HuH-7.5 (cell line): ENCODE measurements at places on chromosomes 2 and 18.

DNA sequence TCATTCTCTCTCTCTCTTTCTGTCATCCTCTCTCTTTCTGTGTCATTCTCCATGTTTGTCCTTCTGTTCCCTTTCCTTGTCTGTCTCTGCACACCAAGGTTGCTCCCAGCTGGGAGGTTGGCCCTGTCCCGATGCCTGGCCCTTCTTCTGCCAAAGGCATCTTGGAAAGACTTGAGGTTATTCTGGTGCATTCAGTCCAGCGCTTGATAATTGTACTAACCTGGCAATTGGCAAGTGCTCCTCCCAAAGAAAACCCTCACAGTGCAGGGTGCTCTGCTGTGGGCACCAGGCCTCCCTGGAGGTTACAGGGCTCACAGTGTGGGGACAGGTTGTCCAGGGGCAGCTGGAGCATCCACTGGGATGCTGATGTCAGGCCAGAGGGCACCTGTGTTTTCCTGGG is 95.4 kb downstream of the GLI2 start:
- DNase-seq: no peak

GRCh38 chr2:21396252-21396651 is 272.5 kb downstream of the TDRD15 start:
- DNase-seq: no peak

DNA sequence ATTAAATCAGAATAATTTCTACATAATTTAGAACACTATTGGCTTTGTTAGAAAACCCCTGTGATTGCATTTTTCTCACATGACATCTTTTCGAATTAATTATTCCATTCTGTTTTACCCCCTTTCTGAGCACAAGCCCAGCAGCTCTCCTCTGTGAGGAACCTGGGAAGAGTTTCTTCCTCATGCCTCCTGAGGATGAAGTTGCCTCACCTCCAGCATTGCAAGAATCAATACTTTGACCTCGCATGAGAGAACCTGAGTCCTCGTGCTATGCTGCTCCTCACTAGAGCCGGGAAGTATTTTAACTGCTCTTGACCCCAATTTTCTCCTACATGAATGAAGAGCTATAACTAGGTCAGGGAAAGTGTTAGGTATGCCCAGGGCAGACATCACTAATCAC is 77.1 kb upstream of the RAPH1 start:
- no peak for DNase-seq

GRCh38 chr2:65518751-65519150 is 86.4 kb upstream of the SPRED2 start:
- DNase-seq: no peak

DNA sequence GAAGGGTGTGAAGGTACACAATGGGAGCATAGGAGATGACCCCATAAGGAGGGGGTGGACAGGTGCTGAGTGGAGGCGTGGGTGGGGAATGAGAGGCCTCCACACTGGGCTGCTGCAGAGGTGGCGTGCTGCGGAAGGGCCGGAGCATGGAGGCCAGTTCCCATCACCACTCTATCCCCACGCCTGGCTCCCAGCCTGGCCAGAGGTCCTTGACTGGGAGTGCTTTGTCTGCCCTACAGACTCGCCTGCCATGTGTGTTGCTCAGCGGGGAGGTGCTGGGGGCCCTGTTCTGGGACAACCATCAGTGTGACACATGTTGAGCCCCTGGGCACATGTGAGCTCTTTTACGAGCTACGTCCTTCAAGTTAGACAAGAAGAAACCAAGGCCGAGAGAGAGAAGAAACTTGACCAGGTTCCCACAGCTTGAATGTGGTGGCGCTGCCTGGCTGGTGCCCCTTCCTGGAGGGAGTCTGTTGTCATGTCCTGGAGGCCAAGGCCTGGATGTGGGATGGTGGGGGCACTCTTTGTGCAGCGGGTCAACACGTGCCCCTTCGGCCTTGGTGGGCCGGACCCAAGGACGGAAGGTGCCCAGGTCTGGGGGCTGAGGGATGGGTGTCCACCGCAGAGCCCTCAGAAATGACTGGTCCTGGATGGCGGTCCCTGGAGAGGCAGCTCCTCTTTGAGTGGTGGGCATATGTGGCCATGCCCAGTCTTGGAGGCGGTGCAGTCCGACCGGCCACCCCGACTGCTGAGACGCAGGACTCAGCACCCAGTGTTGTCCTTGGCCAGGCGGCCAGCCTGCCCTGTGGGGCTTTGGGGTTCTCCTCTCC is 1.2 kb upstream of the INPP5D start:
- DNase-seq: no peak

DNA sequence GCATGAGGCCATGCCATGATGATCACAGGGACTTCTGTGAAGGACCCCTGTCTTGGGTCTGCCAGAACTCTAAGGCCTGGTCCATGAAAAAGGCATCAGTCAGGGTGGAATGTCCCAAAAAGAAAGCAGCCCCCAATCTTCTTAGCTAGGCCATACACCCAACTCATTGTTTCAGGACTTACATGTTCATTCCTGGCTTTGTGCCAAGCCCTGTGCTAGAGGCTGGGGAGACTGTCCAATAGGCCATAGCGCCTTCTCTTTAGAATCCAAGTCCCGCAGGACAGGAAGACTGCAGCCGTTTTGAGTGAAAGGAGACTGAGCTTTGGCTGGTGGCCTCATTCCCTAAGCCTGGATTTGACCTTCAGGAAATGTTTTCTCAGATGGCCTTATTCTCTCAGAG is 247.3 kb downstream of the PRKCE start:
- DNase-seq: no peak

- no peak for DNase-seq
Measured at GRCh38 chr18:13292736-13293135, 74.2 kb downstream of the LDLRAD4 start.

DNA sequence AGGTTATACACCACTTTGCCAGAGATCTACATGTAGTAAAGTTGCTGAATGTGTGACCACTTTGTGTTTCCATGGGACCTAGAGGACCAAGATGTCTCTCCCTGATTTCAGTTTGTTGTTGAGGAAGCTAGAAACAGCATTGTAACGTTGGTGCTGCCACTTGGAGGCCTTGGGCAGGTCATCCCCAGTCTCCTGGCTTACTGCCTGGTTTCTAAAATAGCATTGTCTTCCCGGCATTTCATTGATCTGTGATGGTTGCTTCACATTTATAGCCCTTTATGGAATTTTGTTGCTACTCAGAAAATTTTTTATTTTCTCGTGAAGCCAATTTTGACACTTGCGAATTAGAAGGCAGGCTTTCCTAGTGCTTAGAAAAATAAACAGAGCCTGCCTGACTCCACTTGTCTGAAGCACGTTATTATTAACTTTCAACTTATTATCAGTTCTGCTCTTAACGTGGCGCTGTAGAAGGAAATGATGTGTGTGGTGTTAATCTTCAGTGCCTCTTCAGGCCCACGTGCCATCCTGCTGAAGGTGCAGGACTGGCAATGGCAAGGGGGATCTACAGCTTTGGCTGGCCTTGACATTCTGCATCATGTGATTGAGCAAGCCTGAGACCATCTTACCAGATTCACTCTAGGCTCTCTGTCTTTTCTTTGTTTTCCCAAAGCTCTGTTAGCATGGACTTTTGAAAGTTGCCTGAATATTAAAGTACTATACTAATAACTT is 59.9 kb downstream of the INPP4A start:
- DNase-seq: no peak

DNA sequence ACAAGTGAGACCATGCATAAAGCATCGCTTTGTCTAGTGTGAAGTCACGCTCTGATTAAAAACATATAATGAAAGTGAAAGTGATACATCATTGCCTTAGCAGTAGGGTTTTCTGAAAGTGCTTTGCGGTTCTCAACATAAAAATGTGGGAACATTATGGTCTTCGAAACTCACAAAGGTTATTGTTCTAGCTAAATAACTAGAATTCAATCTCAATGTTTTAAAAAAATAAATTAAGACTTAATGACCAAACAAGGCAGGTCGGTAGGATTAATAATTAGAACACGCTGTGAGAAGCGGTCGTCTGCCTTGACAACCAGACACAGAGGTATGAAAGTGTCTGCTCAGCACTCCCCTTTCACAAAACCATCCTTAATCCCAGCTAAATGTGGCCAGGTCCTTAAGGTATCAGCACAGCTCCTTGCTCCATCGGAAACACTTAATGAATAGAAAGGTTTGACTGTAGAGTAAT is 42.2 kb downstream of the KLHL14 start:
- DNase-seq: no peak

DNA sequence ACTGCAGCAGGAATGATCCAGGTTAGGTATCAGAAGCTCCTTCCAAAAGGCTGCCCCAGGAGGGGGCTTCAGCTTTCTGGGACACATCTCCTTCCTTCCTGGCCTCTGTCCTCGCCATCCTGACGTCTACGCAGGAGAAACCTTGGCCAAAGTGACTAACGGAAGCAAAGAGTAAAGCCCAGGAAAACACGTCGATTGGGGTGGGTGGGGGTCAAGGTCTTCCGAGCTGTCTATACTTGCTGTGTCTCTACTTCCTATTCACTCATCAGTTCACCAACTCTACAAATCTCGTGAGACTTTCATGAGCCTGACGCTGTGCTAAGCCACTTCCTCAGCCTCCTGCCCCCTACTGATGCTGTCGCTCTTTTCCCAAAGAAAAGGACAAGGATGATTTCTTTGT is 212.6 kb downstream of the TNS1 start:
- DNase-seq: no peak

- no peak for DNase-seq
Measured at GRCh38 chr2:100736121-100736915, 83.6 kb upstream of the NPAS2 start.

DNA sequence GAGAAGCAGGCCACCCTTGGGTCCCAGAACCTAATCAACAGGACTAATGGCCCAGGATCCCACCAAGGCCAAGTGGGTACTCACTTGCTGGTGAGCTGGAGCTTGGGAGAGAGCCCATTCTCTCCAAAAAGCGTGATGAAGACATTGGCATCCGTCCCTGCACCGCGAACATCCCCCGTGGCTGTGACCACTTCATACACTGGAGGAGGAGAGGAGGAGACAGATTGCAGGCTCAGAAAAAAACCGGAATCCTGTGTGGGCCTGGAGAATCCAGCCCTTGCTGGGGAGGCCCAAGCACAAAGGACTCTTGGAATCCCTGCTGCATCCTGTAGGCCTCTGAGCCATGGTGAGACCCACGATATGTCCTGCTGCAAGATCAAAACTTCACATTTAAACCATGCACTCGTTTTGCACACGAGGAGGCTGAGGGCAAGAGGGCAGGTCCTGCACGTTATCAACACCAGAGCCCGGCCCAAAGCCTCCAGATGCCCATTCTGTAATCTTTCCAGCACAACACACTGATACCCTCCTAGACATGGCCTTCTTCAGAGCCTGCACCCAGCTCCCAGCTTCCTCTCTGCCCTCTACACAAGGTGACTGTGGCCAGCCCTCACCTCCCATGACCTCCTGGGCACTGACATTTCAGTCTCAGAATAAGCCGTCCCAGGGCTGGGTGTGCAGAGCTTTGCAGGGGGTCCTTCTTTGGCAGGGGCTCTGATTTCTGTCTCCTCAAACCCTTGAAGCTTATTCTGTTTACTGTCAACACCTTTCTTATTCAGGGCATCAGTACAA is 7.8 kb downstream of the LOXHD1 start:
- DNase-seq: no peak

- DNase-seq: no peak
Measured at GRCh38 chr2:47028171-47028570, 112.6 kb upstream of the MCFD2 start.

- no peak for DNase-seq
Measured at GRCh38 chr18:51226587-51227350, 29.3 kb upstream of the MEX3C start.

DNA sequence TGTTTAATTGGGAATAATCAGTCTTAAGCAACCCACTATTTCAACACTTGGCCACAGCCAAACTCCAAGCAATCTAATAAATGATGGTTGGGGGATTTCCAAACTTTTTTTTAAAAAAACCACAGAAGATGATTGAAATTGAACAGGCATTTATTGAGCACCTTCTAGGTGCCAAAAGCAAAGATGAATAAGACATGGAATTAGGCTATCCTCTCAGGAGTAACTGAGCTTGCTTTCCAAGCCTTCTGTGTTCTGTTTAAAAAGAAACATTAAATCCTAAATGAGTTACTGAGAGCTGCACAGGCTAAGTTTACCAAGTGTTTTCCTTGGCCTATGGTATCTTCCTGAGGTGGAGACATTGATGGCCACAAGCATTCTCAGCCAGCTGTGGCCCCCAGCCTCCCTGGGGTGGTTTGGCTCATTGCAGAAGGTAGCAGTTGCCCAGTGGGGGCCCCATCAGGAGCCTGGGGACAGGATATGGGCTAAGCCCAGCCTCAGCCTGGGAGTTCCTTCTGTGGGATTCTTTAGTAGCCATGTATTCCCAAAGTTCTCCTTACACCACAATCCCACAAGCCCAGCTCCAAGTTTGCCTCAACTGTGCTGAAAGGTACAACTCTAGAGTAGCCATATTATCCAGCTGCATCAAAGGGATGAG is 174.3 kb downstream of the C1D start:
- DNase-seq: no peak

- DNase-seq: no peak
Measured at GRCh38 chr18:69757733-69758132, 189.9 kb downstream of the CD226 start.

DNA sequence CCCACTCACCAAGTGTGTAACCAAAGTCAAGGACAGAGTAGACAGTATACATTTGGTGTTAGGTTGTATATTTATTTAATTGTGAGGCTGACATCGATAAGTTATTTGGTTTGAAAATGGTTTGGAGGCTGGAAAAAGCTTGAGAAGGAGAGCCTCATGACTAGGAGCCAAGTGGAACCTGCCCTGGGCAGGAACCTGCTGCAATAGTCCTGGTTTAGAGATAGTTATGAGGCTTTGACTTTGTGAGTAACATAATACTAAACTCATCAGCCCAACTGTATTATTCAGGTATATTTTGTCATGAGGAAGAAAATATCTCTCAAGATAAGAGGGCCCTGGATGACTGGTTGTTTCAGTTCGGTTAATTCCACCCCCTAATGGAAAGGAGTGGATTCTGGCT is 234.3 kb upstream of the CYRIA start:
- DNase-seq: no peak

DNA sequence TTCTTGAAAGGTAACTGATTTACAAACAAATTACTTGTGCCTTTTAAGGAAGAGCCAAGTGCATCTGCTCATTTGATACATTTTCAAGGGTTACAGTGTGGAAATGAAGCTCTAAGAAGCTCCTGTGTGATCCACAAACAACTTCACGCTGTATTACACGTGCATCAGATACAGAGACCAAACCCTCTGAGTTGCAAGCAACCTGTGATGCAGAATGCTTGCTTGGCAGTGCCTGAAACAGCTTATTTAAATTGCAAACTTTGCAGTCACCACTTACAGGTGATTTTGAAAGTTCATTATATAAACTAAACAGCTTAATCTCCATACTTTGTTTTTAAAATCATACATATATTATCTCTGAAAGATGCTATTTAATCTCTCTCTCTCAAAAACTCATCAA is 50.1 kb downstream of the ZEB2 start:
- no peak for DNase-seq

DNA sequence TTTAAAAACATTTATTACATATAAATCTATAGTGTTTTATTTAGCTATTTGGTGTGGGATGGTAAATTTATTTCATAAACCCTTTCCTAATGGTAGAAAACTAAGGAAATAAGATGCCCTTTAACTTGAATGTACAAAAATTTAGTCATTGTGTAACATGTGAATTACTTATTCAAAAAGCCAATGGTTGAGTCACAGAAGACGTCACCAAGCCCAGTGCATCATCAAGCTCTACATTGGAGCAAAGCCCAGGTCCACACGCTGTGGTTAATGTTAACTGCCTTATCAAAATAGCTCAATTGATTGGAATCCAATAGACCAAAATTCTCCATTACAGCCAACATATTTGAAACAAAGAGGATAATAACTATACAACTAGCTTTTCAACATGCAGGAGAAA is 145.5 kb upstream of the LYPD1 start:
- no peak for DNase-seq
